ENCODE measurements at places on chromosomes 1 and 21. TPM values are rescaled to one million over a fixed set of nuclear protein-coding genes. Genes with fewer than 3 reads are reported as not detected.

Gene IL22RA1
- total RNA-seq: 0.11 TPM

Gene LCE1E
- total RNA-seq: not detected

Gene TRAF3IP3
- total RNA-seq: 0.80 TPM

Gene GJA8
- not detected for total RNA-seq

Gene NBPF6
- total RNA-seq: 6.1 TPM

- H3K4me3 ChIP-seq: no peak overlapping the region
- H3K27me3 ChIP-seq: no peaks in the 10 kb centered on the region
- no peaks in the 10 kb centered on the region for H3K4me1 ChIP-seq
- H3K36me3 ChIP-seq: no peaks in the 10 kb centered on the region
Observed at GRCh38 chr1:184289825-184290550, 96.8 kb upstream of the C1orf21 start.

DNA sequence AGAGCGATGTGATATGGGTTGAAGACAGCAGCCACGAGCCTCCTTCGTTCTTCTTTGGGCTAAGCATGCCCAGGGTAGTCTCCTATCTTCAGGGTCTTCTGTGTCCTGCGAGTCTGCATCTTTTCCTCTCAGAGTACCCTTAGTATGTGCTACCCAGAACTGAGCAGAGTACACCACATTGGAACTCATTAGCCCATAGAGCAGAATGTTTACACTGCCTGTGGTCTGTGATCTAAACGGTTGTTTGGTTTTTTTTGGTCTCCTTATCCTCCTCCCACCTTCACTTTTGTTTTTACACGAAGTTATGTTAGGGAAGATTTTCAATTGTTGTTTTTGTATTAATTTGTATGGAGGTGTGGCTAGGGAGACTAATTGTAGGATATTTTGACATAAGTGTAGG is 126.4 kb downstream of the NEK7 start:
- H3K27me3 ChIP-seq: no peaks in the 10 kb centered on the region
- DNase-seq: no peak
- no peak overlapping the region for H3K4me3 ChIP-seq
- H3K36me3 ChIP-seq: peaks cover 3% of the 10 kb centered on the region
- peaks cover 17% of the 10 kb centered on the region for H3K4me1 ChIP-seq
- no peak overlapping the region for H3K27ac ChIP-seq

GRCh38 chr1:108007531-108007930 is 42.6 kb upstream of the VAV3 start:
- no peaks in the 10 kb centered on the region for H3K36me3 ChIP-seq
- H3K4me3 ChIP-seq: no peak overlapping the region
- H3K27me3 ChIP-seq: peaks cover 4% of the 10 kb centered on the region
- no peak for DNase-seq

DNA sequence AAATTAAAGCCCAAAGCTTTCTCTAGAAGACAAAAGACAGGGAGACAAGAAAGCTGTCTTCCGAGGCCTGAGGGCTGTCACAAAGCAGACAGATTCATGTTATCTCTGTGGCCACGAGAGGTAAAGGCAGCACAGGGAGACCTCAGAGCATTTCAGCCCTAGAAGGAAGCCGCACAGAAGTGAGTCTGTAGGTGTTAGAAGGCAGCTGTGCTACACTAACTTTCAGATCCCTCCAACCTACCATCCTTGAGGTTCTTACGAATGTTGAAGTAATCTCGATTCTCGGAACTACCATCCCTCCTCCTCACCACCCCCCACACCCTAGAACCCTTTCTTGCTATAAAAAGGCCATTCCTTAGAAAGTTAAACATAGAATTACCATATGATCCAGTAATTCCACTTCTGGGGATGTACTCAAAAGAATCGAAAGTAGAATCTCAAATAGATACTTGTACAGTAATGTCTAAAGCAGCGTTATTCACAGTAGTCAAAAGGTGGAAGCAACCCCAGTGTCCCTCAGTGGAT is 21.5 kb upstream of the LYST start:
- H3K27me3 ChIP-seq: peaks cover 8% of the 10 kb centered on the region
- no peak for DNase-seq
- no peak overlapping the region for H3K4me3 ChIP-seq
- no peak overlapping the region for H3K27ac ChIP-seq

DNA sequence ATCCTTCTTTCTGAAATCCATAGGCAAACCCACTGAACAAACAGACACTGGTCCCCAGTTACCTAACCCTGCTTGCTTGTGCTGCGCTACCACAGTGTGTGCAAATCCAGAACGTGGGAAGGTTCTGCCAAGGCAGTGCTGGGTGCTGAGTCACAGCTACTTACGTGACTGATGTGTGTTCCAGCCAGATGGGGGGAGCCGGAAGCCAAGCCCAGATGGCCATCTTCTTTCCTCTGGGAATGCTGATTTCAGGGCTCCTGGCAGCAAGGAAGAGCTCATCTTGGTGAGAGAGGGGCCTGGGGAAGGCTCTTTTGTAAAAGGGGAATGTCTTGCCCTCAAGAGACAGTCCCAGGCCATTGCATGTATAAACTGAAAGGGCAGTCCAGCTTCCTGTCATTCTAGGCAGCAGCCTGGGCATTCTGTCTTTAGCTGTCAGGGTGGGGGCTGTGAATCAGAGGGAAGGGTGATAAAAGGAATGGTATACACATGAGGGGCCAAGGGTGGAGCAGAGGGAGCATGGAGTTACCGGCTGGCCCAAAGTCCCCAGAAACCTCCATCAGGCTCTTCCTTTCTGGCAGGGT is 54.1 kb downstream of the CD46 start:
- no peaks in the 10 kb centered on the region for H3K27me3 ChIP-seq
- H3K27ac ChIP-seq: peak overlapping the region; percentile 44
- H3K4me3 ChIP-seq: no peak overlapping the region
- DNase-seq: peak; percentile 69
